ENCODE measurements at places on chromosomes 6 and 20.
A peak's percentile ranks its signal among the peaks of the same experiment; 100 is the strongest.

DNA sequence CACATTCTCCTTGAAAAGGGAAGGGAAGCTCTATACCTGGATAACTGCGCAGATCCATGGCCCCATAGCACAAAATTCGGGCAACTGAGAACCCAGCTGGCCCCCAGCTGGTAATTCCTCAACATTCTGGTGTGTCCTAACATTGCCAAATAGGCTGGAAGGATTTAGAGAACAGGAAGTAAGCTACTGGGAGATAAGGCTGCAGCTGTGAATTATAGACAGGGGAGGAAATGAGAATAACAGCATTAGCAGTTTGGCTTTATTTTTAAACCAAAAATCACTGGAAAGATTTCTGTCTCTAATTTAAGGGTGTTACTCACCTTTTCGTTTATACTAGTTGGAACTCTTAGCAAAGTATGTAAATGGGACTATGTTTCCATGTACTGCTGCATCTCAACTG, 97.2 kb downstream of the TULP4 start:
- DNase-seq: peak; percentile 40

- DNase-seq: no peak
Measured at GRCh38 chr20:2260250-2260649, 35.6 kb upstream of the TGM3 start.

DNA sequence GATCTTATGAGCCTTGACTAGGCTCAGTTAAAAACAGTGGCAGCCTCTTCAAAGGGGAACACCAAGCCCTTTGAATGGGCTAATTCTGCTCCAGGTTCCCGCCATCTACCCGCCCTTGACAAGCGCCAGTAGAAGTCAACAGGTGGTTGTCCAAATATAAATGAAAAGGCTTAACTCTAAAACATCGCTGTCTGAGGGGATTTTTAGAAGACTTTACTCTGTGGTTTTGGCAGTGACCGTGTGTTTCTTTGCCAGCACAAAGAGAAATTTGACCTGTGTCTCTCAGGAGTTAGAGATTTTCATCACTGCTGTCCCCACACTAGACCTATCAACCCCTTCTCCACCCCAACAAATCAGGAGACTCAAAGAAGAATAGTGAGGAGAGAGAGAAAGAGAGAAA, 19.8 kb upstream of the SIM1 start:
- DNase-seq: no peak

DNA sequence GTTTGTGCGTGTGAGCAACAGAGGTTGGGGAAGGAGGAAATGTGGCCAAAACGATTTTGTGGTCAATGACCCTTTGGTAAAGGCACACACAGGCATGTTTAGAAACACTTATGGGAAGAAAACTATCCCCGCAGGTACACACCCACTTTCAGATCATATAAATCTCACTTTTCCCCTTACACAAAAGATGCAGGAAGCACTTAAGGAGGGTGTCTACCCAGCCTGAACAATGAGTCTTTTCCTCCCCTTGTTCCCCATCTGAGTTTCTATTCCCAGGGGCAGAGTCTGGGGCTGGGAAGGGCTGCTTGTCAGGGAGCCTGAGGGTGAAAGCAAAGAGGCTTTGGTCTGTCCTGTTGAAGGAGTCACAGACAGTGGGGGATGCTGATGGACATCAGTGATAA, 193.2 kb upstream of the SALL4 start:
- no peak for DNase-seq

DNA sequence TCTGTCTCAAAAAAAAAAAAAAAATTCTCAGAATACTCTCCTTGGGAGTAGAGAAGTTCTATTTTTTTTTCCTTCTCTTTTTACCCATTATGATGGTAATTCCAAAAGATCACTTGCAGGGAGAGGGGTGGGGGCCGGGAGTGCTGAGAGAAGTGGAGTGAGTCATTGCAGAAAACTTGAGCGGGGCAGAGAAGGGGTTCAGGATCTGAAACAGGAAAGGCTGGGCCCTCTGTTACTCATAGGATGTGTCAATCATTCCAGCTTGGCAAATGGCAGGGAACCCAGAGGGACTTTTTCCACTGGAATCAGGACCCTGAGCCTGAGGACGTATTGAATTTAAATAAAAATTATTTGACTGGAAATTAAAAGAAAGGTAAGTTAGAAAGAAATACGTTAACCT, 111.4 kb upstream of the ARMC2 start:
- no peak for DNase-seq

DNA sequence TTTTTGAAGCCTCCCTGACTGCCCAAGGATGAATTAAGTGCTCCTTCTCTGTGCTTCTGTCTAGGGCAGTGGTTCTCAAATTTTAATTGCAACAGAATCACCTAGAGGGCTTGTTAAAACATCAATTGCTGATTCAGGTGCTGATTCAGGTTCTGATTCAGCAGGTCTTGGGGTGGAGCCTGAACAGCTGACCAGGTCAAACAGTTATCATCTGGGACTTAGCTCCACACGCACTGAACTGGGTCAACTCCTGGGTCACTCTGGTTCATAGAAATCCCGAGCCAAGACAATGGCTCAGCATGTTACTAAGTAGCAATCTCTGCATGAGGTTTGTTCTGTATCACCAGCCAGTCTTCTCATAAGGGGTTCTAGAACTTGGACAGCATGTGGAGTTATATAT, 192.3 kb downstream of the GJA1 start:
- no peak for DNase-seq

GRCh38 chr20:46666818-46667515, 15.7 kb upstream of the SLC13A3 start:
- DNase-seq: no peak

GRCh38 chr20:33773412-33774089, 37.6 kb upstream of the CHMP4B start:
- no peak for DNase-seq

DNA sequence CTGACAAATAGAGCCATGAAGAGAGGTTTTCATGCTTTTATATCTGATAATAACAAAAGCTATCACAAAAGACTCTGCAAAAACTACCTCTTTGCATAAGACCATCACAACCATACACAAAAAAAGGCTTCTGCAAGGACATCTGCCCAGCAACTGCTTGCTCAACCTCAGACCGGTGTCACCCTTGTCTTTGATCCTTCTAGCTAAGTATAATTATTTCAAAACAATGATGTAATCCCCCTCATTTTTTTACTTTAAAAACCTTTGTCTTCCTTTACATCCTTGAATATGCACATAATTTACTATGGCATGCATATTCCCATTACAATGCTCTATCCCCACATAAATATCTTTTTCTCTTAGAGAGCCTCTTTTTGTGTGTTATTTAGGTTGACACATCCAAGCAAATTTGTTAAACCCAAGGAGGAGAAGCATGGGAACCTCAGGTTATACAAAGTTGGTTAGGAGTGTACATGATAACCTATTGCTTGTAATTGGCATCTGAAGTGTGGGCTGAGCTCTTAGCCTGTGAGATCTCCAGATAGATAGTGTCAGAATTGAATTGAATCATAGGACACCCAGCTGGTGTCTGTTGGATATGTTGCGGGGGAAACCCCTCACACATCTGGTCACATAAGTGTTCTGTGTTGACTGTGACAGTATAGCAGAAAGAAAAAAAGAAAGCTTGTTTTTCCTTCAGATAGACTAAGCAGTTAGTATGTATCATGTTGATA, 20.7 kb upstream of the CGA start:
- DNase-seq: no peak

DNA sequence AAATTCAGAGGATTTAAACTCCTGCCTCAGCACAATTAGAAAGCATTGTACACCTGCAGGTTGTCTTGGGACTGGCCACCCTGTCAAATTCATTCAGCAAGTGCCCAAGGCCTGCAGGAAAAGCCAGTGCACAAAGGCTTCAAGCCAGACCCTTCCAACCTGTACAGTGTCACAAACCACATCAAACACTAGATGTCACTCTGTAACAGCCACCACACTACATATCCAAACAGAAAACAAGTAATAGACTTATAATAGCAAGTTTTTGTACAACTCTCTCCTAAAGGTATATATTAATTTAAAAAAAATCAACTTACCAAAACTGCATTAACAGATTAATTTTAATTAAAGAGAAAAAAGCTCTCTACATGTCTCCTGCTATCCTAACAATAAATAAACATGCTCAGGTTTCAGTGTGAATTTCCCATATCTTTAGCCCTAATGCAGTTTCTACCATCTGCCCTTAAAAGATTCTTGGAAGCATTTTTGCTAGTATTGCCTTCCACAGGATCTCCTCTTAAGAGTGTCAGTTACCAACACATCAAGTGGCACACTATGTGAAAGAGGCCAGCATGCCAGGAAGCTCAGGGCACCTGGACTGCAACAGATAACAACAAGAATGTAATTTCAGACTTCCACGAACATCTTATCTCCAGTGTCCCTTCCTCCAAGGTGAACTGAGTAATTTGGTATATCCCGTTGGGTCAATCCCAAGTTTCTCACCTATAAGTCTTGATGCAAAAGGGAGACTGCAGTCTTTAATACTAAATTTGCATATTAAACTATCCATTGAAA, 47.5 kb downstream of the RALGAPA2 start:
- peak; percentile 73 for DNase-seq

- peak; percentile 79 for DNase-seq
Measured at GRCh38 chr6:36120539-36120938, 9.8 kb upstream of the MAPK13 start.

DNA sequence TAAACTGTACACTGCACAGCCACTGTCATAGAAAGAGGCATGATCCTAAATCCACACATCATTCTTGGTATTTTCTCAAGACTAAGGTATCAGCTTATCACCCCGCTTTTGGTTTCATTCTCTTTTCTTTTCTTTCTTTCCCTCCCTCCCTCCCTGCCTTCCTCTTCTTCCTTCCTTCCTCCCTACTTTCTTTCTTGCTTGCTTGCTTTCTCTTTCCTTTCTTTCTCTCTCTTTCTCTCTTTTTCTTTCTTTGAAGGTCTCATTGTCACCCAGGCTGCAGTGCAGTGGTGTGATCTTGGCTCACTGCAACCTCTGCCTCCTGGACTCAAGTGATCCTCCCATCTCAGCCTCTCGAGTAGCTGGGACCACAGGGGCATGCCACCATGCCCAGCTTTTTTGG, 81.1 kb downstream of the MAP7 start:
- DNase-seq: no peak

DNA sequence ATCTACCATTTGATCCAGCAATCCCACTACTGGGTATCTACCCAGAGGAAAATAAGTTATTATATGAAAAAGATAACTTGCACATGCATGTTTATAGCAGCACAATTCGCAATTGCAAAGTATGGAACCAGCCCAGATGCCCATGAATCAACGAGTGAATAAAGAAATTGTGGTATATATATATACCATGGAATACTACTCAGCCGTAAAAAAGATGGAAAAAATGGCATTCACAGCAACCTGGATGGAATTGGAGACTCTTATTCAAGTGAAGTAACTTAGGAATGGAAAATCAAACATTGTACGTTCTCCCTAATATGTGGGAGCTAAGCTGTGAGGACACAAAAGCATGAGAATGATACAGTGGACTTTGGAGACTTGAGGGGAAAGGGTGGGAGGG, 100.0 kb upstream of the ADGRF4 start:
- DNase-seq: no peak
